IMR-90 (cell line): ENCODE measurements at places on chromosomes 7 and 10. TPM values are rescaled to one million over a fixed set of nuclear protein-coding genes. Genes with fewer than 3 reads are reported as not detected.

DNA sequence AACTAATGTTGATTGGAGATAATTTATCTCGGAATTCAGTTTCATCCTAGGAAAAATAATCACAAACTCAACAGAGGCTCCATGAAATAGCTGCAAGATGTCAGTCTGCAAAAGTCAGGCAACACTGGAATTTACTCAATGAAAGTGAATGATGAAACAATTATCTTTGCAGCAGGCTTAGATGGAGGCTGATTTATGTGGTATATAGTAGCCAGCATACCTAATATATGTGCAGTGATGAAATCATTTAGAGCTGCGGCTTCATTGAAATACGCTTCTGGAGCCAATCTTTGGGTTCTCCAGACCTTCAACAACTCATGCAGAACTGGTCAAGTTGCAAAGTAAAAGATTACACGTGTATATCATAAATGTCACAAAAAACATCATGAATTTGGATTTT lies 113.3 kb downstream of the ITGA8 start:
- no peaks in the 10 kb centered on the region for H3K4me1 ChIP-seq
- H3K27me3 ChIP-seq: peaks cover 9% of the 10 kb centered on the region
- H3K27ac ChIP-seq: no peak overlapping the region
- H3K36me3 ChIP-seq: no peaks in the 10 kb centered on the region

GRCh38 chr7:122442929-122443328 lies 138.4 kb upstream of the FEZF1 start:
- H3K4me1 ChIP-seq: no peaks in the 10 kb centered on the region
- no peak for DNase-seq
- no peaks in the 10 kb centered on the region for H3K27me3 ChIP-seq
- H3K36me3 ChIP-seq: no peaks in the 10 kb centered on the region
- no peak overlapping the region for H3K27ac ChIP-seq

- no peaks in the 10 kb centered on the region for H3K27me3 ChIP-seq
- no peak for DNase-seq
- H3K36me3 ChIP-seq: no peaks in the 10 kb centered on the region
- no peak overlapping the region for H3K4me3 ChIP-seq
- peaks cover 7% of the 10 kb centered on the region for H3K4me1 ChIP-seq
Measured at GRCh38 chr10:5625992-5626777, 40.2 kb downstream of the ASB13 start.

- no peak overlapping the region for H3K27ac ChIP-seq
- no peaks in the 10 kb centered on the region for H3K36me3 ChIP-seq
- H3K4me3 ChIP-seq: no peak overlapping the region
- peak; percentile 34 for DNase-seq
Measured at GRCh38 chr7:156897673-156898072, 4.7 kb upstream of the LMBR1 start.

GRCh38 chr7:18515067-18515466 lies 19.5 kb downstream of the HDAC9 start:
- no peak overlapping the region for H3K4me3 ChIP-seq
- no peak overlapping the region for H3K27ac ChIP-seq
- DNase-seq: peak; percentile 67
- peaks cover 2% of the 10 kb centered on the region; the same call in 1 of the 2 replicates for H3K4me1 ChIP-seq
- H3K27me3 ChIP-seq: no peaks in the 10 kb centered on the region

GRCh38 chr7:68107261-68107660 lies 1110.6 kb downstream of the TYW1 start:
- H3K4me1 ChIP-seq: no peaks in the 10 kb centered on the region
- H3K36me3 ChIP-seq: no peaks in the 10 kb centered on the region
- no peak overlapping the region for H3K27ac ChIP-seq
- H3K27me3 ChIP-seq: no peaks in the 10 kb centered on the region

- H3K36me3 ChIP-seq: no peaks in the 10 kb centered on the region
- H3K27ac ChIP-seq: no peak overlapping the region
- H3K27me3 ChIP-seq: no peaks in the 10 kb centered on the region
- H3K4me1 ChIP-seq: no peaks in the 10 kb centered on the region
- no peak for DNase-seq
- H3K4me3 ChIP-seq: no peak overlapping the region
Measured at GRCh38 chr7:123397746-123398338, 136.6 kb downstream of the IQUB start.

DNA sequence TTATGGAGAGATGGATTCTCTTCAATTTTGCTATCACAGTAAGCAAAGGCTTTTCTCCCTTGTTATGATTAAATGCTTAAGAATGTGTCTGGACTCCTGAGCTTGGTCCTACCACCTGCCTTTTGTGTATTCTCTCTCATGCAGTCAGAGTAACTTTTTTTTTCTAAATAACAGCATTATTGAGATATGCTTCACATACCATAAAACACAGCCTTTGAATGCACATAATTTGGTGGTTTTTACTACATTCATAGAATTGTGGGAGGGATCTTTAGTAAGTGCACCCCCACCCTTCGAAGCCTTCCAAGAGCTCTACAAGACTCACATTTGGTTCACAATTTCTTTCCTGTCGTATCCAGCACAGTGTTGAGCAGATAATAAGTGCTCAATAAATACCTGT lies 175.5 kb downstream of the ADAM12 start:
- no peak overlapping the region for H3K4me3 ChIP-seq
- H3K27me3 ChIP-seq: no peaks in the 10 kb centered on the region
- no peaks in the 10 kb centered on the region; the same call in 1 of the 2 replicates for H3K4me1 ChIP-seq
- H3K27ac ChIP-seq: no peak overlapping the region
- DNase-seq: peak; percentile 25
- no peaks in the 10 kb centered on the region for H3K36me3 ChIP-seq

GRCh38 chr7:1210979-1211608 lies 21.6 kb upstream of the UNCX start:
- no peak overlapping the region for H3K4me3 ChIP-seq
- H3K4me1 ChIP-seq: no peaks in the 10 kb centered on the region; the same call in 1 of the 2 replicates
- no peaks in the 10 kb centered on the region for H3K36me3 ChIP-seq

- H3K27me3 ChIP-seq: no peaks in the 10 kb centered on the region
- H3K4me3 ChIP-seq: no peak overlapping the region
- H3K4me1 ChIP-seq: no peaks in the 10 kb centered on the region
- no peak overlapping the region for H3K27ac ChIP-seq
Measured at GRCh38 chr7:125934955-125935354, 1005.3 kb upstream of the POT1 start.

GRCh38 chr10:125709553-125710474 lies 9.7 kb upstream of the EDRF1 start:
- H3K4me1 ChIP-seq: peaks cover 4% of the 10 kb centered on the region
- no peak overlapping the region; the same call in 1 of the 2 replicates for H3K27ac ChIP-seq
- H3K4me3 ChIP-seq: no peak overlapping the region
- H3K27me3 ChIP-seq: peaks cover 2% of the 10 kb centered on the region

The TBXAS1 gene
- total RNA-seq: 5.3 and 5.9 TPM in 2 replicates

The FAM221A gene
- total RNA-seq: 1.1 and 1.4 TPM in 2 replicates

The TMEM229A gene
- total RNA-seq: not detected in 2 replicates

The PLCE1 gene
- 3.9 and 4.5 TPM in 2 replicates for total RNA-seq

The PKD2L1 gene
- not detected in 2 replicates for total RNA-seq

The CYP17A1 gene
- total RNA-seq: not detected in 2 replicates

The WNT16 gene
- total RNA-seq: 1.1 and 1.7 TPM in 2 replicates

The TLX1 gene
- not detected in 2 replicates for total RNA-seq

The LRRD1 gene
- total RNA-seq: under 0.01 TPM in 2 replicates
